ENCODE measurements at places on chromosomes 2 and 18.

DNA sequence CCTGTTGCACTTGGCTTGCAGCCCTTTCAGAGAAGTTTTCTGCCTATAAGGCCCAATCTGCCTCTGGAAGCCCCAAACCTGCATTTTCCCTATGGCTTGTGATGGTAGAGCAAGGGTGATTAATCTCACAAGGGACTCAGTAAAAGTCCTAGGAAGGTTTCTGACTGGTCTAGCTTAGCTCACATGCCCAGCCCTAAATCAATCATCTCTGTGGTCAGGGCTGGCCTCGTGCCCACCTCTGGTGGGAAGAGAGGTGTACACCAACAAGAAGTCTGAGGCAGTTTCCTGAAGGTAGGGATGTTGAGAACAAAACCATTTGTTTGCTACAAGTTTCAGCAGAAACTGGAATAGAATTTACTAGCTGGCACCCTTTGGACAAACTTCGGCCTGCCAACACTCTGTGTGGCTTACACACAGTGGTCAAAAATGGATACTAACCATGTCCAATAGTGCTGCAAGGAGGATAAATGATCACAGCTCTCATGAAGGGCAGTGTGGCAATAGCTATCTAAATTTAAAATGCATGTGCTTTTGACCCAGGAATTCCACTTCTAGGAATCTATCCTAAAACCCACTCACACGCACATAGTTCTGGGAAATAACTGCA, 96.4 kb downstream of the EN1 start:
- H3K27me3 ChIP-seq = no peaks in the 10 kb centered on the region
- no peaks in the 10 kb centered on the region for H3K4me1 ChIP-seq

DNA sequence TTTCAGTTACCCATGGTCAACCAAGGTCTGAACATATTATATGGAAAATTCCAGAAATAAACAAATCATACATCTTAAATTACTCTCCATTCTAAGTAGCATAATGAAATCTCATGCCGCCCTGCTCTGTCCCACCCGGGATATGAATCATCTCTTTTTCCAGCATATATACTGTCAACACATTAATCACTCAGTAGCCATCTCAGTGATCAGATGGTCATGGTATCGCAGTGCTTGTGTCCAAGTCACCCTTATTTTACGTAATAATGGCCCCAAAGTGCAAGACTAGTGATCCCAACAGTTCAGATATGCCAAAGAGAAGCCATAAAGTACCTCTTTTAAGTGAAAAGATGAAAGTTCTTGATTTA, 43.8 kb downstream of the OSBPL6 start:
- no peaks in the 10 kb centered on the region for H3K27me3 ChIP-seq
- H3K4me1 ChIP-seq = peaks cover 10% of the 10 kb centered on the region
- H3K36me3 ChIP-seq = no peaks in the 10 kb centered on the region
- DNase-seq = no peak

- no peak overlapping the region for H3K4me3 ChIP-seq
- no peak for DNase-seq
- no peaks in the 10 kb centered on the region for H3K36me3 ChIP-seq
- no peaks in the 10 kb centered on the region for H3K27me3 ChIP-seq
- H3K27ac ChIP-seq = no peak overlapping the region
- H3K4me1 ChIP-seq = no peaks in the 10 kb centered on the region
Observed at GRCh38 chr18:68837665-68838451, 40.0 kb downstream of the CCDC102B start.

GRCh38 chr2:191122638-191123294, 28.0 kb downstream of the STAT4 start:
- no peak overlapping the region for H3K27ac ChIP-seq
- no peak overlapping the region for H3K4me3 ChIP-seq
- no peaks in the 10 kb centered on the region for H3K4me1 ChIP-seq
- H3K36me3 ChIP-seq = no peaks in the 10 kb centered on the region
- DNase-seq = no peak

- no peaks in the 10 kb centered on the region for H3K4me1 ChIP-seq
- no peaks in the 10 kb centered on the region for H3K27me3 ChIP-seq
- H3K27ac ChIP-seq = no peak overlapping the region
- DNase-seq = no peak
Observed at GRCh38 chr2:100397976-100398375, 19.5 kb downstream of the CHST10 start.

DNA sequence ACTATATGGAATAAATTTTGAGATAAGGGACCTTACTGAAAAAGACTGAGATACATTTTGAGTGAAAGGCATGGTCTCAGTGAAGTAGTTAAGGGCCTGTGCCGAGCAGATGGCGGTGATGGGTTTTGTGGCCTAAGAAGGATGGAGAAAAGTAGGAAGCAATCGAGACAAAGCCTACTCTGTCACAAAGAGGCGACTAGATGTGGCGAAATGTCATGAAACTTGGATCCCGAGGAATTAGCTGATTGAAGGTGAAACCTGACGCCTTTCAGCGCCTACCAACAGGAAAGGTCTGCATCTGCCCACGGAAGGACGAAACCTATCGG, 558 bp upstream of the CEP192 start:
- no peaks in the 10 kb centered on the region for H3K36me3 ChIP-seq
- H3K27ac ChIP-seq = peak overlapping the region; percentile 75
- DNase-seq = no peak
- H3K4me1 ChIP-seq = peaks cover 29% of the 10 kb centered on the region

GRCh38 chr18:62729487-62730386, 14.4 kb downstream of the PHLPP1 start:
- no peaks in the 10 kb centered on the region for H3K27me3 ChIP-seq
- no peak overlapping the region for H3K4me3 ChIP-seq
- no peak overlapping the region for H3K27ac ChIP-seq
- no peaks in the 10 kb centered on the region for H3K4me1 ChIP-seq

GRCh38 chr2:65228263-65228750, 676 bp downstream of the ACTR2 start:
- H3K36me3 ChIP-seq = no peaks in the 10 kb centered on the region
- DNase-seq = peak; percentile 25
- H3K27me3 ChIP-seq = no peaks in the 10 kb centered on the region
- H3K27ac ChIP-seq = peak overlapping the region; percentile 93
- H3K4me1 ChIP-seq = peaks cover 35% of the 10 kb centered on the region

DNA sequence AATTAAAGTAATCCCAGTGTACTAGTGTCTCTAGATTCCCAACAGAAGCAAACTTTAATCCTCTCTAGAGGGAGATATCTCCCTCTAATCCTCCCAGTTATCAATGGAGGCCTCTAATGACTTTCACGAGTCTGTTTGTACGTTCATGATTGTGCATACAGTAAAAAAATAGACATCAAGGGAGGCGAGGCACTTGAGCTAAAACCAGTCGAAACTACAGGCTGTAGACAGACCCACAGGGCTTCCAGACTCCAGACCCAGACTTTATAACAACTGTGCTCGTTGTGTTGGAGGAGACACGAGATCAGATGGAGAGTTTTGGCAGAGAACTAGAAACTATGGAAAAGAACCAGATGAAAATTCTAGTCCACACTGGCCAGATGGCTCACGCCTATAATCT, 7.0 kb downstream of the DGKD start:
- no peaks in the 10 kb centered on the region for H3K4me1 ChIP-seq
- H3K27ac ChIP-seq = no peak overlapping the region
- no peaks in the 10 kb centered on the region for H3K27me3 ChIP-seq
- H3K4me3 ChIP-seq = no peak overlapping the region
- no peaks in the 10 kb centered on the region for H3K36me3 ChIP-seq

GRCh38 chr2:67215214-67216055, 181.7 kb upstream of the ETAA1 start:
- H3K27me3 ChIP-seq = no peaks in the 10 kb centered on the region
- DNase-seq = no peak
- no peak overlapping the region for H3K27ac ChIP-seq
- H3K4me1 ChIP-seq = no peaks in the 10 kb centered on the region
- H3K36me3 ChIP-seq = no peaks in the 10 kb centered on the region

- H3K4me1 ChIP-seq = no peaks in the 10 kb centered on the region
- H3K36me3 ChIP-seq = no peaks in the 10 kb centered on the region
- no peak for DNase-seq
Observed at GRCh38 chr18:31424383-31424988, 23.1 kb upstream of the DSG3 start.

DNA sequence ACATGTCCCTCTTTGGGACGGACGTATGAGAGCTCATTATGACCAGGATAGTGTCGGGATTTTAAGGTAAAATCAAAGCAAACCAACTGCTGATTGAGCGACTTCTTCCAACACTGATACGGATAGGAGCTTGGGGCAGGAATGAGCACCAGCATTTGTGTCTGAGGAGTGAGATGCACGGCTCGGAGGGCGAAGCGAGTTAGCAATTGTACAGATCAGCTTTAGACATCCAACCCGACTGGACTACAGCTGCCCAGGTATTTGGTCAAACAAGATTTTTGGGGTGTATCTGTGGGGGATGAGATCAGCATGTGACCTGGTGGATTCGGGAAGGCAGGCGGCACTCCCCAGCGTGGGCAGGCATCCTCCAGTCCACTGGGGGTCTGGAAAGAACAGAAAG, 76.1 kb downstream of the NDUFA10 start:
- H3K27me3 ChIP-seq = no peaks in the 10 kb centered on the region
- H3K27ac ChIP-seq = no peak overlapping the region
- peaks cover 20% of the 10 kb centered on the region for H3K4me1 ChIP-seq
- H3K4me3 ChIP-seq = no peak overlapping the region
- no peaks in the 10 kb centered on the region for H3K36me3 ChIP-seq

- H3K36me3 ChIP-seq = no peaks in the 10 kb centered on the region
- no peak for DNase-seq
- H3K4me1 ChIP-seq = no peaks in the 10 kb centered on the region
- H3K27me3 ChIP-seq = no peaks in the 10 kb centered on the region
- H3K4me3 ChIP-seq = no peak overlapping the region
Observed at GRCh38 chr2:196759378-196759706, 40.1 kb downstream of the GTF3C3 start.

GRCh38 chr18:34345738-34346137, 121.0 kb upstream of the NOL4 start:
- no peak for DNase-seq
- H3K36me3 ChIP-seq = no peaks in the 10 kb centered on the region
- no peak overlapping the region for H3K27ac ChIP-seq
- H3K27me3 ChIP-seq = no peaks in the 10 kb centered on the region
- H3K4me1 ChIP-seq = no peaks in the 10 kb centered on the region

DNA sequence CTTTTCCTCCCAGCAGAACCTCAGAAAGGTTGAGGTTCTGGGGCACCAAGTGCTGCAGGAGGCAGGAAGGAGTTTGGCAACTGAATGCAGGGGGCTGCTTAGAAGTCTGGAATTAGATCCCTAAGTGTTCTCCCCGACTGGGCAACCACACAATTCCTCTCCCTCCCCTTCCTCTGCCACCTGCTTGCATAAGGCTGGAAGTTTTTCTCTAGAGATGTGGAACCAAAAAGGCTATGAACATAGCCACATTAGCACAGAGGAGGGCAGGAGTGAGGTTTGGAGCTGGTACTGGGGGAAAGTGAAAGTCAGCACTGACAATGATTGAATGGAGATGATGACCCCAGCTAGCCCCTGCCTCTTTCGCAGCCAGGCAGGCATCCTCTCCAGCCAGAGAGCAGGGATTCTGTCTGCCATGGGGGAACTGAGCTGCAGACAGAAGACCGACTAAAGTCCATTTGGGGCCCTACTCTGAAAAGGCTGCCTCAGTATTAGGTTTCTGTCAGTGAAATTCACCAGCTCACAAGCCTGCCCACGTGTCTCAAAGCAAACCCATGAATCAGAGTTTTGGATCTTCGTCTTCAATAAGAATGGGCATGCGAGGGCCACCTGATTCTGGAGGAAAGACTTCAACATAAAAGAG, 87.9 kb upstream of the ITGA6 start:
- H3K27ac ChIP-seq = peak overlapping the region; percentile 72
- no peaks in the 10 kb centered on the region for H3K36me3 ChIP-seq
- H3K4me3 ChIP-seq = peak overlapping the region; percentile 37
- H3K27me3 ChIP-seq = no peaks in the 10 kb centered on the region
- H3K4me1 ChIP-seq = peaks cover 50% of the 10 kb centered on the region
- DNase-seq = no peak

DNA sequence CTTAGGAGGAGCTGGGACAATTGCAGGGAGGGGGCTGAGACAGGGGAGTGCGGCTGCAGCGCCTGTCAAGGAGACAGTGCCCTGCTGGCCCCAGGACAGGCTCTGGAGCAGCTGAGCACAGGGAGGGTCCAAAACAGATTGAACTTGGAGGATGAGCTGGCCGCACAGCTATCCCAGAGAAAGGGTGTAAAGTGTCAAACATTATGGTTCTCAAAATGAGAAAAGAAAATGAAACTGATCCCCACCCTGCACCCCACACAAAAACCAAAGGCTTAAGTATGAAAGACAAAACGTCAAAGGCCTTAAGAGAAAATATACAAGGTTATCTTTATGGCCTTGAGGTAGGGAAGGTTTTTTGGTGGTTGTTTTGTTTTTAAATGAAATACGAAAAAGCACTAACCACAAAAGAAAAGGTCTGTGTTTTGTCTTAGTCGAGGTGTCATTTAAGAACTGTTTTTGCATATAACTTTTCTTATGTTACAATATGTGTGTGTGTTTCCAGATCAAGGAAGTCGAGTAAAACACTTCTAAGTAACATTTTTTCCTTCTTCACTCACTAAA, 111.8 kb downstream of the HDAC4 start:
- H3K4me1 ChIP-seq = peaks cover 80% of the 10 kb centered on the region
- H3K27me3 ChIP-seq = no peaks in the 10 kb centered on the region
- H3K27ac ChIP-seq = no peak overlapping the region
- no peak overlapping the region for H3K4me3 ChIP-seq
- no peak for DNase-seq
- no peaks in the 10 kb centered on the region for H3K36me3 ChIP-seq

DNA sequence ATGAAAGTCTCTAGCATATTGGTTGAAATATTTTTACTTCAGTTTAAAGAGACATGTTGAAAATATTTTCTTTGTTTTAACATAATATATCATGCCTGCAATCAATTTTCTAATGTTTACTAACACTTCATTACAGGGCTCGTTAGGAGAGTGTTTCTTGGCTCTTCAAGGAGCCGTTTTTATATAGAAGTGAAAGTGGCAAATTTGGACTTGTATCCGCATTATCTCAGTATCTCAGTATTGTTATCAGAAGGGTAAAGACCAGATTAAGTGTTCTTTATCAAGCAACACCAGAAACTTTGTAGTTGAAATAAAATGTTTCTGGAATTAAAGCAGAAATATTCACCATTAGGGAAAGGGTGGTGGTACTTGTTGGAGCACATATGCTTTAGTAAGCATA, 97.8 kb downstream of the BABAM2 start:
- no peaks in the 10 kb centered on the region for H3K4me1 ChIP-seq
- no peak overlapping the region for H3K4me3 ChIP-seq
- no peaks in the 10 kb centered on the region for H3K27me3 ChIP-seq
- DNase-seq = no peak
- no peak overlapping the region for H3K27ac ChIP-seq

DNA sequence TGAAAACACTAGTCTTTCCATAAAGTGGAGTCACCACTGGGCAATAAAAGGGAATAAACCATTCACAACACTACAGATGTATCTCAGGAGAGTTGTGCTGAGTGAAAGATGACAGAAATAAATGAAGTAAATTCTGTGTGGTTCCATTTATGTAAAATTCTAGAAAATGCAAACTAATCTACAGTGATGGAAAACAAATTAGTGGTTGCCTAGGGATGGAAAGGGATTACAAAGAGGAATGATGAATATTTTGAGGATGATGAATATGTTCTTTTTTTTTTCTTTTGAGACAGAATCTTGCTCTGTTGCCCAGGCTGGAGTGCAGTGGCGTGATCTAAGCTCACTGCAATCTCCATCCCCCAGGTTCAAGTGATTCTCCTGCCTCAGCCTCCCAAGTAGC, 123.0 kb downstream of the MAPK4 start:
- no peaks in the 10 kb centered on the region for H3K4me1 ChIP-seq
- H3K36me3 ChIP-seq = no peaks in the 10 kb centered on the region

All from tibial nerve (tissue), 4 donors.